Activated CD8-positive, alpha-beta memory T cell treated with anti-CD3 and anti-CD28 coated beads, Interleukin-2, amount 10 ng/mL, durations not matched to agents 7 days and 5 days (primary cell): ENCODE measurements at places on chromosomes 7 and 10. TPM values are rescaled to one million over a fixed set of nuclear protein-coding genes. Genes with fewer than 3 reads are reported as not detected.
A peak's percentile ranks its signal among the peaks of the same experiment; 100 is the strongest.

GRCh38 chr7:29606287-29606721, 42.7 kb downstream of the PRR15 start:
- no peak for DNase-seq

GRCh38 chr7:129187681-129188371, 607 bp upstream of the SMO start:
- DNase-seq, result no peak

DNA sequence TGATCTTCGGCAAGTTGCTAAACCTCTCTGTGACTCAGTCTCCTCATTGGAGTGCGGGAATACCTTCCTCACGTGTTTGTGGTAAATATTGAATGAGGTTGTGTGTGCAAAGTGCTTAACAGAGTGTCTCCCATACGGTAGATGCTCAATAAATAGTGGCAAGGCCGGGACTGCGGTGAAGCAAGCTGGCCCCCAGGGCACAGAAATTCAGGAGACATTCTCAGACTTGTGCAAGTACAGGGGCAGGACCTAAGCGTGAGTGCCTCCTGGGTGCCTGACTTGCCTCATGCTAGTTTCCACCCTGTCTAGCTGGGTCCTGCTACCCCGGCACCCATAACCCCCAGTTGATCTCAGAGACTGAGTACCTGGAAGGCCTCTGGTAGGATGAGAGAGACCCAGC, 97.8 kb downstream of the CDH23 start:
- no peak for DNase-seq

DNA sequence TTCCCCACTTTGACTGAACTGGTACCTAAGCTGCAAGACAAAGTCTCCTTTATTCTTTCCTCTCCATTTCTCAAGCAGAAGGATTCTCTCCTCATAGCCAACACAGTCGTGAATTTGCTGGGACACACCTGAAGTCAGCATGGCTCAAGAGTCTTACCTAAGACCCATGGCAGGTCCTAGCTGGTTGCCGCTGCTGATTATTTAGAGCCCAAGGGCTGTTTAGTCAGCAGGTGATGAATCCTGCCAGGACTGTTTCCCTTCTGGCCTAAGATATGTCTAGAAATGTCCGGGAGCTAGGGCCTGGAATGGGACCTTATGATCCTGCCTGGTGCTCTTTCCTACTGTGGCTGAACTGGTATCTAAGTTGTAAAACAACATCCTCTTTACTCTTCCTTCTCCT, 82.8 kb downstream of the AHCYL2 start:
- DNase-seq, result no peak

DNA sequence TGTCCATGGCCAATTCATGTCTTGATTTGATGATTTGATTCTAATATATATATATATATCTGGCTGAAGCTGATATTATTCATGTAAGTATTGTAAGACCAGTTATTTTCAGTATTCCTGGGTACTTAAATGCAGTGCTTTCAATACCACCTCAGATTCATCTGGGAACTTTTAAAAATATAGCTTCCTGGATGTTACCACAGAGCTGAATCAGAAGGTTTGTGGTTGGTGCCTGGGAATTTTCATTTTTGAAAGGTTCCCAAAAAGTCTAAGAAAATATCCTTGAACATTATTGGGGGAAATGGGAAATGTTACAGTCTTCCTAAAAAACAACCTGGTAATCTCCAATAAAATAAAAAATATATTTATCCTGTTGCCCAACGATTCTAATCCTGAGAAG, 10.7 kb upstream of the PPP3CB start:
- no peak for DNase-seq

DNA sequence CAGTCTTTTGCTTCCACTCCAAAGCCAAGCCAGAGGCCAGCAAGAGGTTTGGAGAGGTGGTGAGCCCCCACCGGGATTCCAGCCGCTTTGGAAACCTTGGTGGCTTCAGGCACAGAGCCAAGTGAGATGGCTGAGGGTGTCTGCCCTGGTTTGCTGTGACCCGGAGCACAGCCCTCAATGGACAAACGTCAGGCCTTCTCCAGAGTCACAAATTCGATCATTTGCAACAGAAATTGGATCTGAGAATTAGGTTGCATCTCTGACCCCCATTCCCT, 885 bp upstream of the NKX1-2 start:
- DNase-seq, result no peak

DNA sequence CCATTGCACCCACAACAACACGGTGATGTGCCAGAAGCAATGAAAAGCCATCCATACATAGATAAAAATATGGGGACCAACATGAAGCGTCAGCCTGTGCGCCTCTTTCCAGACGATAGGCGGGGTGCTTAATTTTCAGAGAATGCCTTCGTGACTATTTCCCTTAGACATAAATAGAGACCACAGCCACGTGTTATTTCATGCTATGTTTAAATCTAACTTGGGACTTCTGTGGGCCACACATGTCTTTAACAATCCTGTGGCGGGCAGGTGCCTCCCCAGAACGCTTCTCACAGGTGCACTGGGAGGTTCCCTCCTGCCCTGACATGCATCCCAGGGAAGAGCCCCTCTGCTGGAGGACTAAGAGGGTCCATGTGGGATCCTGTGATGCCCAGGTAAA, 259.7 kb downstream of the ADARB2 start:
- no peak for DNase-seq

- peak; percentile 77 for DNase-seq
Measured at GRCh38 chr7:142711746-142712616, 37.3 kb upstream of the PRSS1 start.

The POMZP3 gene
- 13.5 TPM for total RNA-seq

The PRKG1 gene
- total RNA-seq, result not detected

The NRAP gene
- total RNA-seq, result not detected

The TUBAL3 gene
- total RNA-seq, result not detected
